ENCODE measurements at places on chromosomes 1 and 21. TPM values are rescaled to one million over a fixed set of nuclear protein-coding genes. Genes with fewer than 3 reads are reported as not detected.

The CDA gene
- 3.0 TPM for total RNA-seq

- DNase-seq, result no peak
These were observed 8.9 kb upstream of the LSS start for GRCh38 chr21:46237474-46237873.

GRCh38 chr1:16244650-16245285 is 7.8 kb upstream of the CPLANE2 start:
- no peak for DNase-seq

- DNase-seq, result no peak
These were observed 41.9 kb upstream of the PLA2G5 start for GRCh38 chr1:20028125-20028524.

DNA sequence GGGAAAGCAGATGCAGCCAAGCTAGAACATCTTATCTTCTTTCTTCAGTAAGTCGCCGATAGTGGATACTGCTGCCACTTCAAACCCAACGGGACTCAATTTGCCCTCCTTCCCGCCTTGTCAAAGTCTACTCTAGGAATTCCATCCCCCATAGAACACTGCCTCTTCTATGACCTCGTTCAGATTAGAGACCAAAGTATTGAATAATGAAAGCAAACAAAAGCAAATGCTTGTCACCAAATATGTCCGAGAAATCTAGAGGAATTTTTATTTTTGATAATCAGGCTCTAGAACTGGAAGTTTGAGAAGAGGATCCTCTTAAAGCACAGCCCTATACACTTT is 853 bp upstream of the RRAGC start:
- DNase-seq, result no peak

All from thoracic aorta (tissue), 2 donors.